ENCODE measurements at places on chromosomes 6 and 20. TPM values are rescaled to one million over a fixed set of nuclear protein-coding genes. Genes with fewer than 3 reads are reported as not detected.

MROH8 gene
- total RNA-seq, result 4.8 TPM

ADISSP gene
- total RNA-seq, result 49.4 TPM

DNA sequence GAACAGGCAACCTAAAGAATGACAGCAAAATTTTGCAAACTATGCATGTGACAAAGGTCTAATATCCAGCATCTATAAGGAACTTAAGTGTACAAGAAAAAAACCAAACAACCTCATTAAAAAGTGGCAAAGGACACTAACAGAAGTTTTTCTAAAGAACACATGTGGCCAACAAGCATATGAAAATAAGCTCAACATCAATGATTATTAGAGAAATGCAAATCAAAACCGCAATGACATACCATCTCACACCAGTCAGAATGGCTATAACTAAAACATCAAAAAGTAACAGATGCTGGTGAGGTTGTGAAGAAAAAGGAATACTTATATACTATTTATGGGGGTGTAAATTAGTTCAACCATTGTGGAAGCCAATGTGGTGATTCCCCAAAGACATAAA is 5.5 kb downstream of the RFPL4B start:
- no peak overlapping the region for H3K27ac ChIP-seq
- peaks cover 4% of the 10 kb centered on the region for H3K27me3 ChIP-seq
- H3K4me3 ChIP-seq, result no peak overlapping the region
- DNase-seq, result no peak

DNA sequence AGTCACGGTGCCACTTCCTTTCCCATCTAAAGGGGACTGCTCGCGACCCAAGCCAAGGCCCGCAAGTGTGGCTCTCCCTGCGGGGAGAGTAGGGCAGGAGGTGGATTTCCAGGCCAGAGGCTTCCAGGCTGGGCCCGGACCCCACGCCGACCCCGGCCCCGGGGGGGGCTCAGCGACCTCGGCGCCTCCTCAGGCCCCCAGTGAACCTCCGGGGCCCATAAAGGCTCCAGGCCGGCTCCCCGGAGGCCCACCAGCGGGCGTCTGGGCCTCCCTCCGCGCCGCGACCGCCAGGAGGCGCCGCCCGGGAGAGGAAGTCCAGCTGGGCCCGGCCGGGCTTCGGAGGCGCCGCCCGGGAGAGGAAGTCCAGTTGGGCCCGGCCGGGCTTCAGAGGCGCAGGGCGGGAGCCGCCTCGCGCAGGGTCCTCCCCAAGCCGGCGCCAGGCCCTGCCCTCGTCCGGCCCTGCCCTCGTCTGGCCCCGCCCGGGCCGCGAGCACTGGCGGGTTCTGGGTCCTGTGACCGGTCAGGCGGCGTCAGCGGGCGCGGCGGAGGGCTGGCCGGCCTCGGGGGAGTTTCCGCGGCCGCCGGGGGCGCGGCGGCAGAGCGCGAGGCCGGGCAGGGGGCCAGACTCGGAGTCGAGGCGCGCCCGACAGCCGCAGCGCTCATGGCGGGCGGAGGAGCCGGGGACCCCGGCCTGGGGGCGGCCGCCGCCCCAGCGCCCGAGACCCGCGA is at the start of gene RAB32:
Gene RAB32, plus strand, starts transcription at position 623 of the 729 bp plus-strand sequence. Its CDS starts 39 bp downstream, at position 662.
- no peaks in the 10 kb centered on the region for H3K36me3 ChIP-seq
- peaks cover 3% of the 10 kb centered on the region for H3K27me3 ChIP-seq
- H3K4me1 ChIP-seq, result peaks cover 22% of the 10 kb centered on the region

DNA sequence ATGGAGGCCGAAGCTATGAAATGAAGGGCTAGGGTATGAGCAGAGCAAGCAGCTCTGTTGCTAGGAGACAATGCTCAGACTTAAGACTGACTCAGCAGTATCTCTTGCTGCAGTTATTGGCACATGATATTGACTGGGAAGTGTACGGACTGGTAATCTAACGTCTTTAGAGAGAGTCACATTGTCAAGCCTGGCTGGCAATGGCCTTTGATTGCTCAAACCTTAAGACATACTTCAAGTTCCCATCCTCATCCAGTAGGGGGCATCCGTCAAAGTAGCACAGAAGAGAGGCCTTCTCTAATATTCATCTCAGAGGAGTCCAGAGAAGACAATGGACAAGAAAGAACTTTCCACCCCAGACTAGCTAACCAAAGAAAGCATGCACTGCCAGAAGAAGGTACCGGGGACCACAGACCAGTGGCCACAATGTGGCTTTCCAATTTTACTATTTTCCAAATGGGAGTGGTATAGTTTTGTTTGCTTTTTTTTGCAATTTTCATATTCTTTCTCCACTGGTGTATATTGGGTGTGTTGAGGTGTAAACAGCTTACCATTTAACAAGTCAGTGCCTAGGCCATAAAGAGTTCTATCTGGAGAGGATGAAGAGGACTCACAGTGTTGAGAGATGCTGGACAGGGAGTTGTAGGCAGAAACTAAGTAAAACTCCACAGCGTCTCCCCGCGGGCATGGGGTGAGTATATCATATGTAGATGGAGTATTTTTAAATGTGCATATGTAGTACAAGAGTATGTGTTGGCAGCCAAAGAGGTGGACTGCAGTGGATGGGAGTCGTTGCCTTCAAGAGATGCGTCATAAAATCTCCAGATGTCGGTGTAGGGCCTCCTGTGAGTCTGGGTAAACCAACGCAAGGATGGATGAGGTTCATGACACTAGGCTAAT is 36.7 kb downstream of the LRFN2 start:
- H3K4me3 ChIP-seq, result no peak overlapping the region
- H3K4me1 ChIP-seq, result no peaks in the 10 kb centered on the region
- peaks cover 8% of the 10 kb centered on the region for H3K27me3 ChIP-seq
- no peak overlapping the region for H3K27ac ChIP-seq
- no peak for DNase-seq

DNA sequence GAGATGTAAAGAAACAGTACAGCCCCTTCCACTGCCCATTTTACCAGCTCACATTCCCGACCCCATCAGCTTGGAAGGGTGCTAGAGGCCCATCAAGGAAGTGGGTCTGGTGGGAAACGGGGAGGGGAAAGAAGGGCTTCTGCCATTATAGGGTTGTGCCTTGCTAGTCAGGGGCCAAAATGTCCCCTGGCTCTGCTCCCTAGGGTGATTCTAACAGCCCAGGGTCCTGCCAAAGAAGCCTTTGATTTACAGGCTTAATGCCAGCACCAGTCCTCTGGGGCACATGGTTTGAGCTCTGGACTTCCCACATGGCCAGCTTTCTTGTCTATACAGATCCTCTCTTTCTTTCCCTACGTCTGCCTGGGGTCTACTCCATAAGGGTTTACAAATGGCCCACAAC is 10.6 kb upstream of the ZNF76 start:
- peak overlapping the region; percentile 14 for H3K27ac ChIP-seq
- no peak for DNase-seq
- H3K4me1 ChIP-seq, result peaks cover 6% of the 10 kb centered on the region
- H3K4me3 ChIP-seq, result no peak overlapping the region

DNA sequence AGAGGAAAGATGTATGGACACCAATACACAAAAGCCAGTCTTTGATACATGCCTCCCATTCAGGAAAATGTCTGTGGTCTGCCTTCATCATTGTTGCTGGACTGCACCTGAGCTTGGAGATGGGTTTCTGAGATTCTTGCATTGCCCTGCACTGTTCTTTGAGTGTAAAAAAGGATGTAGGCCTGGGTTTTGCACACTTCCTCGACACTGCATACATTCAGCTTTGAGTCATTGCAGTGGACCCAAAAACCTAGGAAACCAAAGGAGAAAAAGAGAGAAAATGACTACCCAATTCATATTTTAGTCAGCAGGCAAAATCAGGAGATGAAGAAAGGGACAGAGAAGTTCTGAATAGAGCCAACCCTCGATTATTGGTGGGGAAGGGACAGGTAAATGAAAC is 9.0 kb downstream of the TOMM6 start:
- DNase-seq, result no peak
- H3K27ac ChIP-seq, result no peak overlapping the region
- no peaks in the 10 kb centered on the region for H3K4me1 ChIP-seq

- no peaks in the 10 kb centered on the region for H3K4me1 ChIP-seq
- H3K27ac ChIP-seq, result no peak overlapping the region
- H3K4me3 ChIP-seq, result no peak overlapping the region
- H3K27me3 ChIP-seq, result peaks cover 46% of the 10 kb centered on the region
- no peak for DNase-seq
Measured at GRCh38 chr20:63165356-63166192, 50.4 kb downstream of the YTHDF1 start.

BMP6 gene
- 1.8 TPM for total RNA-seq

KIAA0408 gene
- 7.8 TPM for total RNA-seq

TSPO2 gene
- not detected for total RNA-seq

PROCR gene
- total RNA-seq, result 5.8 TPM

GRCh38 chr6:28446818-28447511 is 3.7 kb upstream of the ZSCAN23 start:
- peak overlapping the region; percentile 1 for H3K27ac ChIP-seq
- H3K27me3 ChIP-seq, result no peaks in the 10 kb centered on the region
- peaks cover 12% of the 10 kb centered on the region for H3K4me1 ChIP-seq
- peak overlapping the region; percentile 84 for H3K4me3 ChIP-seq
- no peak for DNase-seq

DNA sequence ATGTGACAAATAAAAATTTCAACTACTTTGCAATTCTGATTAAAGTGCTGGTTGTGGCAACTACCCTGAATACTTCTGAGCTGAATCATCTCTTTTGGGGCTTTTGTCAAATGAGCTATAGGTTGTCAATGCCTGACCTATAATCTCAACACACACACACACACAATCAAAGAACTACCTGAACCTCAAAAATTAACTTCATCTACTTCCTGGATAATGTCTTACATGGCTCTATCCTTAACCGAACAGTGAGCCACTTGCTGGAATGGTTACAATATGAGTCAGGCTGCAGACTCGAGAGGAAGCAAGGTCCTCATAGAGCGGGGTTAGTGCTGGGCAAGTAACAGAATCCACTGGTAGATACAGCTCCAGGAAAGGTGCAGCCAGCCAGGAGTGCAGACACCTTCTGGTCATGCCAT is 70.6 kb upstream of the DST start:
- H3K4me3 ChIP-seq, result no peak overlapping the region
- H3K36me3 ChIP-seq, result peaks cover under 1% of the 10 kb centered on the region
- no peaks in the 10 kb centered on the region for H3K27me3 ChIP-seq

DNA sequence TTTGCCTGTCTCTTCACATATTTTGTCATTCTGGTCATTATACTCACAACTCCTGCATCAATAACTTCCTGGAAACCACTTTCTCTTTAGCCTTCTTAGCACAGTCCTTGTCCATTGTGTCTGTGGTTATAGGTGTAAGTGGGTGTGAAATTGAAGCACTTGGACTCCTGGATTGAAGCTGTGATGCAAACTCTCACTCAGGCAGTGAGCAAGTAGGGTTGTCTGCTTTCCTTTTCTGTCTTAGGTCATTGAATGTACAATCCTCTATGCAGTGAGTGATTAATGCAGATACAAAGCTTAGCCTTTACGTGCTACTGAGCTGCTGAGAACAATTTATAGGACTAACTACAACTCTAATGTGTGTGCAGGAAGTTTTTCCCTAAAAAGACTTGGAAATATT is 54.8 kb downstream of the ADGRB3 start:
- no peak overlapping the region for H3K27ac ChIP-seq
- no peaks in the 10 kb centered on the region for H3K36me3 ChIP-seq
- H3K27me3 ChIP-seq, result no peaks in the 10 kb centered on the region
- H3K4me3 ChIP-seq, result no peak overlapping the region
- no peak for DNase-seq

OR2H2 gene
- not detected for total RNA-seq

DNA sequence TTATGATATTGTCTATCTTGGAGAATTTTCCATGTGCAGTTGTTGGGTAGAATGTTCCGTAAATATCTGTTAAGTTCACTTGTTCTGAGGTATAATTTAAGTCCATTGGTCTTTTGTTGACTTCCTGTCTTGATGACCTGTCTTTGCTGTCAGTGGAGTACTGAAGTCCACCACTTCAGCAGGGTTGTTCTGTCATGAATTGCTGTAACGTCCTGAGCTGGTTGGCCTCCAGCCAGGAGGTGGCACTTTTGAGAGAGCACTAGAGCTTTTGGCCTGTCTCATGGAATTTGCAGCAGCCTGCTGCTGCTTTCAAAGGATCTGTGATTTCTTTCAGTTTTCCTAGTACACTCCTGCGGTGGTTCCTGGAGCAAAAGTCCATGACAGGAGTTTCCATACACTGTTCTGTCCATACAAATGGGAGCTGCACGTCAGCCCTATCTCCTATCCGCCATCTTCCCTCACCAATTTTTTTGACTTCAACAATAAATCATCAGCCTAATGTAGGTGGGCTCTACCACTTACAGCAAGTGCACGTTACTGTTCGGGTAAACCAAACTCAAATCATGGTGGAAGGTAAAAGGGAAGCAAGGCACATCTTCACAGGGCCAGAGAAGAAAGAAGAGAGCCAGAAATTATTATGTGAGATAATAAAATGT is 46.9 kb upstream of the TRERF1 start:
- peaks cover 9% of the 10 kb centered on the region for H3K27me3 ChIP-seq
- DNase-seq, result no peak
- no peaks in the 10 kb centered on the region for H3K4me1 ChIP-seq
- H3K27ac ChIP-seq, result no peak overlapping the region
- H3K36me3 ChIP-seq, result no peaks in the 10 kb centered on the region

- DNase-seq, result no peak
- no peaks in the 10 kb centered on the region for H3K4me1 ChIP-seq
- H3K4me3 ChIP-seq, result peak overlapping the region; percentile 58
Measured at GRCh38 chr6:41732591-41733359, 2.6 kb downstream of the TFEB start.

DNA sequence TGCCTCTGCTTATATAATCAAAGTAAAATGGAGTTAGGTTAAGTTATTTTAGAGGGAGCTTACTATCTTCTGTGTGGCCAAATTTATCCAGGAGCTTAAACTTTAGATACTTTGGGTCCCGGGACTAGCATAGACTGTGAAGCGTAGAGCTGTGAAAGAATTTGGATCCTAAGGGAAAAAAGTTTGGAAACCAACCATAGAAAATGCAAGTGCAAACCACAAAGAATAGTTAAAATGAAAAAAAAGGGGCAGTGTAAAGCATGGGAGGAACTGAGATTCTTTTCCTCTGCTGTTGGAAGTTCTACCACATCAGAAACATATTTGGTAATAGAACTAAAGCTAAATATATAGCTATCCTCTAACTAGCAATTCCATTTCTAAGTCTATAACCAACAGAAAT is 232.2 kb upstream of the FLRT3 start:
- H3K36me3 ChIP-seq, result peaks cover 4% of the 10 kb centered on the region
- H3K4me1 ChIP-seq, result peaks cover 4% of the 10 kb centered on the region
- no peaks in the 10 kb centered on the region for H3K27me3 ChIP-seq
- no peak overlapping the region for H3K27ac ChIP-seq
- no peak overlapping the region for H3K4me3 ChIP-seq

DNA sequence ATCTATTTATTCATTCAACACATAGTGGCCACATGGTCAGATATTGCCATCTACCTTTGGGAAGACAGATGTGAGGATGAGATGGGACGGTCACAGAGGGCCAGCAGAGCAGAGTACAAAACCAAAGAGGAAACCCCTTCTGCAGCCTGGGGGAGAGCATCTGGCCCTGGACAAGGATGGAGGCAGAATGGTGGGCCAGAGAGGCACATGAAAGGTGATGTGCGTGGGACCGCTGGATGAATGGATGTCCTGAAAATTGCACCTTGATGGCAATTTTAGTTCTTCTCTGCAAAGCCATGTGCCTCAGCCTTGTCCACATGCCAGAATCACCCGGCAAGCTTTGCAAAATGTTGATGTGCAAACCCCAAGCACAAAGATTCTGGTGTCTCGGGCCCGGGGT is 77.4 kb upstream of the CD93 start:
- no peaks in the 10 kb centered on the region for H3K36me3 ChIP-seq
- H3K27me3 ChIP-seq, result peaks cover 12% of the 10 kb centered on the region
- H3K4me3 ChIP-seq, result no peak overlapping the region
- H3K27ac ChIP-seq, result no peak overlapping the region
- H3K4me1 ChIP-seq, result peaks cover 23% of the 10 kb centered on the region

GRCh38 chr20:51470907-51471411 is 71.6 kb downstream of the NFATC2 start:
- H3K4me1 ChIP-seq, result peaks cover 22% of the 10 kb centered on the region
- H3K4me3 ChIP-seq, result no peak overlapping the region
- DNase-seq, result no peak
- no peaks in the 10 kb centered on the region for H3K27me3 ChIP-seq

Data from type B pancreatic cell (in vitro differentiated cells).